ENCODE measurements at places on chromosomes 5 and 9.

DNA sequence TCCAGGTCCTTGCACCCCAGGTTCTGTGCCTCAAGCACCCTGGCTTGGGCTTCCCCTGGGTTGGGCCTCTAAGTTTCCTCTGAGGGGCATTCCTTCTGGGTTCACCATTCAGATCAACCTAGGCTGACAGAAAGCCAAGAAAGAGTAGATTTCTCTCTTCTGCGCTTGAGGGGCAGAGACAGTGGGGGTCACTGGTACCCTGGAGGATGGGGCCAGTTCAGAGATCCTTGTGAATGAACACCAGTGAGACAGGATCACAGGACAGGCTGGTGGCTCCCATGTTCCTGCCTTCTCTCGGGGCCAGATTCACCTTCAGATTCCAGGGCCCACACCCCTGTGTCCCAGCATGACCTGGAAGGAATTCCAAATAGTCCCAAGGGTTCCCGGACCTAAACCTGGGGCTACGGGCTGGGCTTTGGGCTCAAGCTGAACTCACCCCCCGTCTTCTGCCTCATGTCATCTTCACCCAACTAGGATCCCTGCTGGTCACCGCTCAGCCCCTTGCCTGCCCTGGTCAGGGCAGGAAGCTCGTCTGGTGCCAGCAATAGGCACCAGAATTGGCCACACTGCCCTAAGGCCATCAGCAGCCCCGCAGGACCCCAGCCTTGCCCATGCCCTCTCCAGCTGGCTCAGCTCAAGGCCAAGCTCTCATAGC is 91.8 kb upstream of the MVB12B start:
- DNase-seq, result no peak

GRCh38 chr9:133004999-133005760 is 25.6 kb upstream of the GTF3C5 start:
- no peak for DNase-seq

GRCh38 chr9:116269250-116269649 is 115.7 kb downstream of the PAPPA start:
- DNase-seq, result no peak

GRCh38 chr9:250625-251024 is 36.0 kb downstream of the DOCK8 start:
- no peak for DNase-seq

- no peak for DNase-seq
Measured at GRCh38 chr5:55645304-55645703, 66.8 kb downstream of the SLC38A9 start.

DNA sequence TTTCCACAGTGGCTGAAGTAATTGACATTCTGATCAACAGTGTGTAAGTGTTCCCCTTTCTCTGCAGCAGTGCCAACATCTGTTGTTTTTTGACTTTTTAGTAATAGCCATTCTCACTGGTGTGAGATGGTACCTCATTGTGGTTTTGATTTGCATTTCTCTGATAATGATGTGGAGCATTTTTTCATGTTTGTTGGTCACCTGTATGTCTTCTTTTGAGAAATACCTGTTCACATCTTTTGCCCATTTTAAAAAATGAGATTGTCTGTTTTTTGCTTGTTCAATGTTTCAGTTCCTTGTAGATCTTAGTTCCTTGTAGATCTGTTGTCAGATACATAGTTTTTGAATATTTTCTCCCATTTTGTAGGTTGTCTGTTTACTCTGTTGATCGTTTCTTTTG is 162.5 kb upstream of the PITX1 start:
- DNase-seq, result no peak

DNA sequence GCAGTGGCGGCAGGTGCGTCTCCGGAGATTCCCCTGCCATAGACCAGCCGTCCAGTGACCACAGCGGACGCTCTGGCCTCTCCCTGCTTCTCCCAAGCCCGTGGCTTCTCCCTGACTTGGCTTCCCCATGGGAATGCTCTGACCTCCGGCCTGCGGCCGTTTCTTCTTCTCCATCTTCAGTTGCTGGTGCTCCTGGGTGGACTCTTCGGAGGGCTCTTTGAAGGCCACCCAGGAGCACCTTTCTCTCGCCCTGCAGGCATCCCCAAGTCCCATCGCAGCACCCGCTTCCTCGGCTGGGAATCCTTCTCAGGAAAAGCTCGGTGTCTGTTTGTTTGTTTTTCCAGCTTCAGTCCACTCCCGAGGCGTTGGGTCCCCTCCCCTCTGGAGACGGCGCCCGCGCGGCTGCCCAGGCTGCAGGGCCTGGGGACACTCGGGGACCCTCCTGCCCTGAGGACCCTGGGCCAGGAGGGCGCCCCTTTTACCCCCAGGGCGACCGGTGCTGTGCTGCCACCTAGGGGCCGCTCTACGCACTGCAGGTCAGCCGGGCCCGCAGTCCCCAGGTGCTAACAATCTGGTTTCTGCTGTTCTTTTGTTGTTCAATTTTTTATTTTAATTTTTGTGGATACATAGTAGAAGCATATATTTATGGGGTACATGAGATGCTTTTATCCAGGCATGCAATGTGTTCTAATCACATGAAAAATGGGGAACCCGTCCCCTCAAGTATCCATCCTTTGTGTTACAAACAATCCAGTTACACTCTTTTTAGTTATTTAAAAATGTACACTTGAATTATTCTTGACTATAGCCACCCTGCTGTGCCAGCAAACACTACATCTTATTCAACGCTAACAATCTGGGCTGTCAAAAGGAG is 197.9 kb upstream of the ADAMTS16 start:
- DNase-seq, result no peak

- DNase-seq, result no peak
Measured at GRCh38 chr9:24801344-24801743, 255.6 kb upstream of the IZUMO3 start.

DNA sequence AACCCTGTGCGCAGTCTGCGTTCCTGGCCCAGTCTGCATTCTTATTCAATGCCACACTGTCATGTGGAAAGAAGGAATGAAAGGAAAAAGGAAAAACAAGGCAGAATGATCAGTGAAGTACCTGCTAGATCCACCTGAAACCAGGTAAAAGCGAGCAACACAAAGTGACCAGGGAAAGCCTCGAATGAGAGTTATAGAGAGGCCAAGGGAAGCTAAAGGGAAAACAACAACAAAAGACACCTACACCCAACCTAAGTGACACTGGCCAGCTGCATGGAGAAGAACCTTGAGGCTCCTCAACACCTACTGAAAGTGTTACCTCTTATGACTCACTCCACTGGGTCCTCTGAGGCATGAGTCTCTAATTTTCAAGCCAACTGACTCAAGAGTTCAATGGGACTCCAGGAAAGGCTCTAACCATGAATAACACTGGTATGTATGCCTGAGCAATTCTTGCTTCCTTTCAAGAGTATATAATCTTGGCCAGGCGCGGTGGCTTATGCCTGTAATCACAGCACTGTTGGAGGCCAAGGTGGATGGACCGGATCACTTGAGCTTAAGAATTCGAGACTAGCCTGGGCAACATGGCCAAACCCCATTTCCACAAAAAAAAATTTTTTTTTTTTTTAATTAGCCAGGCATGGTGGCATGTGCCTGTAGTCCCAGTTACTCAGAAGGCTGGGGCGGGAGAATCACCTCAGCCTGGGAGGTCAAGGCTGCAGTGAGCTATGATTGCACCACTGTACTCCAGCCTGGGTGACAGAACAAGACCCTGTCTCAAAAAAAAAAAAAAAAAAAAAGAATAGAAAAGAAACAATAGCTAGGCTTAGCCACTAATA is 29.0 kb downstream of the MTMR12 start:
- no peak for DNase-seq

GRCh38 chr9:95907794-95908193 is 32.3 kb downstream of the ERCC6L2 start:
- no peak for DNase-seq

DNA sequence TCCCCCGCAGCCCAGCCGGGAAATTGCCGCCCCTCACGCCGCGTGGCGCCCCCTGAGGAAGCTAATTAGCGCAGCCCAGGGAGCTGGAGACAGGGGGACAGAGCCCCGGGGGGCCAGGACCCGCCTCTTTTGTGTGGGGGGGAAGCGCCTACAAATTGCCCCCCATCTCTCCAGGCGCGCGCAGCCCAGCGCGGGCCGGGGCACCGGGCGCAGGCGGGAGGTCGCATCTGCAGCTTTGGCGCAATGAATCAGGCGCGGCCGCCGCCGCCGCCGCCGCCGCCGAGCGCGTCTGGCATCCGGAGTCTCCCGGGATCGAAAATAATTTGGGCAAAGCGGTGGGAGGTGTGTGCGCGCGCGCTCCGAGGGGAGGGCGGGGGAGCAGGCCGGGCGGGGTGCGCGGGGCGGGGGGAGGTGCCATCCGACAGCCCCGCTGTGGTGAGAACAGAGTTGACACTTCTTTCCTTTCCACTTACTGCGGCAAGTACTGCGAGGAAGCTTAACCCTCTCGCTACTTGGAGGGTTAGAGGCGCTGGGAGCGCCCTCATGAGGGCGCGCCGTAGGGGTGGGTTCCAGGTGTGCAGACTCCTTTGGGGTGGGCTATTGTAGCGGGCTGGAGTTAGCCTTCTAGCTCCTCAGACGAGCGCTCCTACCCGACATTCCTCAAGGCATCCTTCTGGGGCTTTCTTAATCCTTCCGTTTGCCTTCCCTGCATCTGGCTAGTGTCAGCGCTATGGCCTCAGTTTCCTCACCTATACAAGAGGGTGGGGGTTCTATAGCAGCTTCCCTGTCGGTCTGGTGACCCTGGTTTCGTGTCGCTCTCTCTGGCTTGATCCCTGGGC is 63.1 kb downstream of the CXXC5 start:
- peak; percentile 51 for DNase-seq

DNA sequence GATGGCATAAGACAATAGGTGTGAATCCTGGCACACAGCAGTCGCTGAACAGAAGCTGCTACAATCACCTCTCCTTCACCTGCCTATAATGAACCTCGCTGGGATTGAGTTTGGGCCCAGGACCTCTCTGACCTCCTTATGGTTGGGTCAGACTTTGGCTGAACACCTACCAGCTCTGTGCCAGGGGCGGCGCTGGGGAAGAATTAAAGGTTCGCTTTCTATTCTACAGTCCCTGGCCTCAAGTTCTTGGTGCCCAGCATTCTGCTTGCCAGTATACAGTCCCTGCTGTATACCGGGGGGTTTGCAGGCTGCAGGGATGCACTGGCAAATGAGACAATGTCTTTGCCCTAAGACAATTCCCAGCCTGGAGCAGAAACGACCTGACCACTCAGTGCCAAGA is 895 bp upstream of the STRBP start:
- no peak for DNase-seq
